ENCODE measurements at places on chromosomes 1 and 21.

GRCh38 chr1:50497007-50497406 lies 73.8 kb upstream of the DMRTA2 start:
- DNase-seq: no peak

- DNase-seq: peak; percentile 85
Measured at GRCh38 chr1:244341455-244342450, 110.0 kb downstream of the ADSS2 start.

GRCh38 chr1:59007820-59008598 lies 224.2 kb upstream of the JUN start:
- no peak for DNase-seq

GRCh38 chr1:222697826-222698225 lies 14.5 kb downstream of the AIDA start:
- DNase-seq: no peak

- DNase-seq: no peak
Measured at GRCh38 chr1:58465825-58466629, 80.5 kb downstream of the OMA1 start.

GRCh38 chr1:174652569-174653280 lies 205.0 kb downstream of the GPR52 start:
- DNase-seq: no peak

GRCh38 chr1:10451287-10451686 lies 1.5 kb downstream of the CORT start:
- DNase-seq: no peak

GRCh38 chr1:53465023-53465957 lies 6.1 kb downstream of the DMRTB1 start:
- DNase-seq: no peak

DNA sequence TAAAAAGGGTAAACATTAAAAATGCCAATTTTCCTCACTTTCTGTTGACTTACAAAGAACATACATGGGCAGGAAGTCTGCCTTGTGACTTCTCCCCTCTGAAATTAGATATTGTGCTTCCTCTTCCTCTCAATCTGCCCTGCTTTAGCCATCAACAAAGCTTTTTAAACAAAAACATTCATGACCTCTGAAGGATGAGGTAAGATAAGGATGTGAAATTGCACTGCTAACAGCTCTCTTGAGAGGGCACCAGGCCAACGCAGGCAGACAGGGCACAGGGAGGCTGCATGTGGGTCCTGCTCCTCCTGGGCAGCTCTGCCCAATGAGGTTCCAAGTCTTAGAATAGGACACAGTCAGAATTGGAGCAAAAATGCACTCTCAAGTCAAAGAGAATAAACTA lies 62.1 kb downstream of the DEGS1 start:
- peak; percentile 93 for DNase-seq

GRCh38 chr1:154404984-154405746 lies at the start of gene IL6R:
Gene IL6R (plus strand): TSS chr1:154405343. CDS start chr1:154405630, 287 bp downstream.
- DNase-seq: peak; percentile 83

Data from kidney capillary endothelial cell (primary cell).